ENCODE measurements at places on chromosomes 4 and X. TPM values are rescaled to one million over a fixed set of nuclear protein-coding genes. Genes with fewer than 3 reads are reported as not detected.

NXF2 gene
- total RNA-seq: not detected

GRCh38 chr4:8920969-8921368 is 49.3 kb upstream of the HMX1 start:
- no peak for DNase-seq

GRCh38 chrX:17759990-17760389 is 22.7 kb downstream of the SCML1 start:
- DNase-seq: no peak

- no peak for DNase-seq
Observed at GRCh38 chrX:1330605-1331004, 6.0 kb upstream of the IL3RA start.

DNA sequence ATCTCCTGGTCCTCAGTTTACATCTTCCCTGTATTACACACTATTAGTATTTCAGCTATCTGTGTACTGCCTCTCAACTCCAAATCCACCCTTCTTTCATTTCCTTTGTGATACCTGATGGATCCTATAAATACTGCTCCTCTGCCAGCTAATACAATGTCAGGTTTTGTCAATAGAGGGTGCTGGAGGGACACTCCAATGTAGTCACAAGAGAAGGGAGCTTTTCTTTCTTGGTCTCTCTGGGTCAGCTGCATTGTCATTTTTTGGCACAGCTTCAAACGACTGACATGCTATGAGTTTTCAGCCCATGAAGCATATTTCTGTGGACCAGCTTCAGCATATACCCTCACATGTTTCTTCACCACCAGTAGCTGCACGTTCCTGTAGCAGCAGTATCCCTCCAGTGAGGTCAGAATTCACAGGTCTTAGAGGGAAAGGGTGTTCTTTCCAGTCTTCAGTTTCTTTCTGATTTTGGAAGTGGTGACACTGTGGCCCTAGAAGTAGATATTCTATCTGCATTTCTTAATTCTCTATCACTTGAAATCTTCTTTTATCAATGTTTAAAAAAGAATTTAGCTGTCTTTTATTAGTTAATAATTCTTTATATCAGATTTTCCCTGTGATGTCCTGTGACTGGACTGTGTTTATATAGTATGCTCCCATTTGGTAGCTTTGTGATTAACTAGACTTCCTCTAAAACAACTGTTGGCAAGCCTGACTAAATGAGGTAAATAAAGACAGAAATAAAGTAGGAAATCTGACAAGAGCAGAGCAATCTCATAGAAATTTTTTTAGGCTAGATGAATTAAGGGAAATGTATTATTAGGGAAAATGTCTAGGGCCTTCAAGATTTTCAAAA is 60.6 kb downstream of the GABRA2 start:
- DNase-seq: no peak

TGIF2LX gene
- not detected for total RNA-seq

DNA sequence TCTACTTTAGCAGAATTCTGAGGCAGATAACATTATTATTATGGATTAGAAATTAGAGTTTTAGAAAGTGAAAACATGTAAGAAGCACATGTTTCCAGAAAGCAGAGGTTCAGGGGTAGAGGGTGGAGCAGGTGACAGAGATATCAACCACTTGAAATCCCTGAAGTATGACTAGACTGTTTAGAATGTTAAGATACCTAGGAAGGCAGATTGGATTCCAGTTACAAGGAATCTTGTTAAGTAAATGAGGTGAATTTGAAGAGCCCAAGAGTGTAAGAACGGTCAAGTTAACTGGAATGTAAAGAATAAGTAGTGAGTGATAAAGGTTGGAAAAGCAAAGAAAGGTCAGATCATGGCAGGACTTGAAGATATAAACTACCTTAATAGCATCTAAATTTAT is 37.6 kb downstream of the ARSJ start:
- DNase-seq: no peak

Data from psoas muscle (tissue), 8 donors.